ENCODE measurements at places on chromosomes 12 and 14. TPM values are rescaled to one million over a fixed set of nuclear protein-coding genes. Genes with fewer than 3 reads are reported as not detected.

Gene CPSF6
- total RNA-seq, result 23.5 TPM

Gene PWP1
- total RNA-seq, result 75.9 TPM

Gene PLEKHG7
- total RNA-seq, result not detected

Gene IL31
- not detected for total RNA-seq

Gene SOCS2
- total RNA-seq, result 9.2 TPM

Gene OR10G2
- not detected for total RNA-seq

Gene ZC2HC1C
- 0.98 TPM for total RNA-seq

Gene PRIMA1
- total RNA-seq, result not detected

Gene TRPV4
- 0.59 TPM for total RNA-seq

Gene KIF21A
- 10.6 TPM for total RNA-seq

Gene CSRP2
- total RNA-seq, result 2.5 TPM

Gene GNS
- 135 TPM for total RNA-seq

Gene TSPAN9
- total RNA-seq, result 4.4 TPM

Gene TMEM229B
- total RNA-seq, result 0.37 TPM

Gene TAS2R8
- total RNA-seq, result not detected

Gene FOXN4
- not detected for total RNA-seq

Gene BATF
- total RNA-seq, result not detected

Gene PFDN5
- 175 TPM for total RNA-seq

Gene GPR84
- total RNA-seq, result not detected

Gene KERA
- total RNA-seq, result not detected

Gene BIN2
- total RNA-seq, result not detected

Gene SLC16A7
- 45.2 TPM for total RNA-seq

Gene ZNF664
- 49.3 TPM for total RNA-seq

Gene LYZ
- not detected for total RNA-seq

Gene ANO2
- total RNA-seq, result not detected

Gene RHEBL1
- 0.39 TPM for total RNA-seq
